PC-3 (cell line): ENCODE measurements at places on chromosomes 12 and 14. TPM values are rescaled to one million over a fixed set of nuclear protein-coding genes. Genes with fewer than 3 reads are reported as not detected.

FIGNL2 gene
- not detected in 2 replicates for total RNA-seq

ARHGEF25 gene
- total RNA-seq = 10.0 and 18.1 TPM in 2 replicates

FAM216A gene
- total RNA-seq = 19.5 and 27.8 TPM in 2 replicates

LHX5 gene
- total RNA-seq = 0.23 and 0.26 TPM in 2 replicates

CDK17 gene
- 20.7 and 23.9 TPM in 2 replicates for total RNA-seq

DRAM1 gene
- total RNA-seq = 4.0 and 5.2 TPM in 2 replicates

NGB gene
- total RNA-seq = not detected in 2 replicates

HOXC6 gene
- 2.8 and 5.3 TPM in 2 replicates for total RNA-seq
